ENCODE measurements at places on chromosomes 5 and 9.

GRCh38 chr5:138334867-138335447 lies 3.1 kb upstream of the FAM53C start:
- DNase-seq: peak; percentile 23

DNA sequence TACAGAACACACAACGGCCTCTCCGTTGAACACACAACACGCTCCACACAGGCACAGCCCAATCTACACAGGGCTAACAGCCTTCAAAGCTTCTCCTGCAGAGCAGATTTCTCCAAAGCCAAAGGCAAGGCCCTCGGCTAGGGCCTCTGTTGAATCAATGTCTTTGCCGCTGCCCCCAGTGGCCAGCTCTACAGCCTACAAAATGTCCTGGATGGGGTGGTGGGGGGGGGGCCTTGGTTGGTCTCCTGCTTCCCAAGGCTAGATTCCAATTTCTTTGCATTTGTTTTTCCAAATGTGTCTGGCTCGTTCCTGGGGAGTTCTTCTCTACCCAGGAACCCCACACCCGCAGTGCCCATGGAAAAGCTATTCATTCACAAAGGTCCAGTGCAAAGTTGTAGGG lies 167.2 kb downstream of the PAX5 start:
- no peak for DNase-seq

- peak; percentile 22 for DNase-seq
Measured at GRCh38 chr9:136409557-136410455, 608 bp downstream of the ENTR1 start.

GRCh38 chr5:181200816-181201215 lies 4.2 kb downstream of the TRIM7 start:
- DNase-seq: no peak

GRCh38 chr5:128237546-128237945 lies 154.0 kb downstream of the SLC12A2 start:
- peak; percentile 23 for DNase-seq

DNA sequence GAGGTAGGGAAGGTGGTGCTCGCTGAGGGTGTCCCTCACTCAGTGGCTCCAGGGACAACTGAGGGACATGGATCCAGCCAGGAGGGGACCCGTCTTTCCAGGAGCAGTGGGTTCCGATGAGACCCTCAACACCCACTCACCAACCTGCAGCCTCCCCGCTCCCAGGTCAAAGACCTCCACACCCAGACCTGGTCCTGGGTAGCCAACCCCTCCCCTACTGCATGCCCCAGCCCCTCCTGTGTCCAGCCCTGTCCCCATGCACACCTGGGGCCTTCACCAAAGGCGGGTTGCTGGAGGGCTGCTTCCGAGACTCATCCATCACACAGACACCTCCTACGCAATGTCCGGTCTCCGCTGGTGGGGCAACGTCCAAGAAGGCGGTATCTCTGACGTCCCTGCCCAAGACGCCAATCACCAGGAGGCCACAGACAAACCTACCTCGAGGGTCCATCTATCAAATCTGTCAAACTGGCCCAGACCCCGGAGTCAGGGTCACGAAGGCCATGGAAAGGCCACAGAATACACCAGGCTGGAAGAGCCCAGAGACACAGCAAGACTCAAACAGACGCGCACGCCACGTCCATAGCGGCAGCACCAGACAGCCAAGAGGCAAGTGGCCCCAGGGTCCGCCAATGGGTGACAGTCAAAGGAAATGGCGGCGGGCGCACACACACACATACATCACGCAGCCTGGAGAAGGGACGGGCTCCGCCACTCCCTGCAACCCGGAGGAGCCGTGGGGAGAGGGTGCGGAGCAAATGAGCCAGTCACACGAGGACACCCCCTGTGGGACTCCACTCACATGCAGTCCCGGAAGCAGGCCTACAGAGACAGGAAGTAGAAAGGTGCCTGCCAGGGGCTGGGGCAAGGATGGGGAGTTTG lies 10.8 kb downstream of the NACC2 start:
- no peak for DNase-seq

GRCh38 chr9:121197132-121197531 lies 4.5 kb downstream of the RAB14 start:
- DNase-seq: no peak

DNA sequence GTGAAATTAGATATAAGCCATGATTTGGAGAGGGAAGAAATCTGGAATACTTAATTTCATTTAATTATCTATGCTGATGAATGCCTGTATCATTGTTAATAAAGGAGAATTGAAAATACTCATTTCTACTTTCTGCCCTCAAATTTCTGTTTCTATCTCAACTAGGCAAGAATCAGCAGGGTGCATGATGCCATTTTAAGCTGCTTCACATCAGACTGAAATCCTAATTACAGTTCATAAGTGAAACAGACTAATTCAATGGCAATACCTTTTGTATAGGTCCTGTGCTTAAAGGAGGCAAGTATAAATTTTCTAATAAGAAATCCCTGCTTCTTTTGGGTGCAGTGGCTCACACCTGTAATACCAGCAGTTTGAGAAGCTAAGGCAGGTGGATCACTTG lies 22.3 kb upstream of the TAL2 start:
- no peak for DNase-seq

DNA sequence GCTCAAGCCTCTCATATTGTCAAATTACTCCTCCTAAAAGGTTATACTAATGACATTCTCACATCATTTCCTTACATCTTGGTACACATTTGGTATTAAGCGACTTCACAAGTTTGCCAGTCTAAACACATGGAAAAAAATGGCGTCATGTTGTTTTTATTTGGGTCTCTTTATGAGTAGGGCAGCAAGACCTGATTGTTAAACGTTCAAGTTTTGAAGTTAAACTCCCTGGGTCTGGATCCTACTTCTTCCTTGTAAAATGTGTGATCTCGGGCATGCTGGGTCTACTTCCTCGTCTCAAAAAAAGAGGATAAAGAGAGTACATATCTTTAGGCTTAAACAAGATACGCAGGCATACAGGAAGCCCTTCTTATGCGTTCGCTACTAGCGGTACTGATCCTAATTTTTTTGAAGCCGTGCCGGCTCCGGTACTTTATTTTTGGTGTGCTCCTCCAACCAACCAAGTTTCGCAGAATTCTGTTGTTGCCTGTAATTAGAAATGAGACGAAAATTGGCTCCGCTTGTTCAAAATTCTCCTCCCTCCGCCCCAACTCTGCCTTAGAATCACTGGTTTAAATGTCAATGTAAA lies 596 bp upstream of the CDC37L1 start:
- DNase-seq: peak; percentile 19

DNA sequence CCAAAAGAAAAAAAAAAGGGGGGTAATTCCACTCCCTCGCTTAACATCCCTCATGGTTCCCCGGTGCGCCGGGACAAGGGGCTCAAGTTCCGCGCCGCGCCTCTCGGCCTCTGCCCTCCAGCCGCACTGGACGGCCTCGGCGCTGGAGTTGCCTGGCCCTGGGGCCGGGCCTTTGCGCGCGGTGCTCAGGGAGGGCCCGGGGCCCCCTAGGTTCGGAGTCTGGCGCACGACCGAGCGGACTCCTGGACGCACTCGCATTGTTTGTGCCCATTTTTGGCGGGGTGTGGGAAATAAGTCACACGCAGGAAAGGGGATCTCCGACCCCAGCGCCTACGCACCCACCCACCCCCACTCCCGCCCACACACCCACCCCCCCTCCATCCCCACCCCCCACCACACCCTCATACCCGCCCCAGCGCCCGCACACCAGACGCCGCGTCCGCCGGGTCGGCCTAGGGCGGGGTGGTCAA lies 381 bp downstream of the MED22 start:
- DNase-seq: no peak

DNA sequence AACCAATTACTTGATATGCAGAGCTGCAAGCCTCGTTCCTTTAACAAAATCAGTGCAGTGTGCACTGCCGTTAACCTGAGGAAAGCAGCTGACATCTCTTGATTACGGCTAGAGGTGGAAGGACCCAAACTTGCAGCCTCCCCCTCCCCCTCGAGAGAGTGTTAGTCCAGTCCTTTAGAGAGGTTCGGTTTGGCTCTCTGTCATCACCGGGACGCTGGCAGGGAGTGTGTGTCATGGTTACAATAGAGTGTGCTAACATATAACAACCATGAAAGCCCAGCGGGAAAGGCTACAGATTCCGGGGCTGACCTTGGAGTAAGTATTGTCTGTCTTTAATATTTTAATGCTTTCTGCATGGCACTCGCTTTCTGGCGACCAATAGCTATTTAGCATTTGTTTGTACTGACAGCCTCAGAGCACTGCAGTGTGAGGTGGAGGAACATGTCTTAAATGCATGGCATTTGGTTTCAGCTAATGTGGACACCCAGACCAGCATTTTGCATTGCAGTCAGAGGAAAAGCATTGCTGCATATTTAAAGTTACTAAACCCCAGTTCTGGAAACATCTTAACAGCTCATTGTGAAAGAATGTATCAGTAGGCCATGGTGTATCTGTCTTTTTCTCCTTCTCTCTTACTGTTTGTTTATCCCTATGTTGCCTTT lies 237.5 kb downstream of the CD180 start:
- peak; percentile 80 for DNase-seq
